KBM-7 (cell line): ENCODE measurements at places on chromosomes 6 and 20.
A peak's percentile ranks its signal among the peaks of the same experiment; 100 is the strongest.

DNA sequence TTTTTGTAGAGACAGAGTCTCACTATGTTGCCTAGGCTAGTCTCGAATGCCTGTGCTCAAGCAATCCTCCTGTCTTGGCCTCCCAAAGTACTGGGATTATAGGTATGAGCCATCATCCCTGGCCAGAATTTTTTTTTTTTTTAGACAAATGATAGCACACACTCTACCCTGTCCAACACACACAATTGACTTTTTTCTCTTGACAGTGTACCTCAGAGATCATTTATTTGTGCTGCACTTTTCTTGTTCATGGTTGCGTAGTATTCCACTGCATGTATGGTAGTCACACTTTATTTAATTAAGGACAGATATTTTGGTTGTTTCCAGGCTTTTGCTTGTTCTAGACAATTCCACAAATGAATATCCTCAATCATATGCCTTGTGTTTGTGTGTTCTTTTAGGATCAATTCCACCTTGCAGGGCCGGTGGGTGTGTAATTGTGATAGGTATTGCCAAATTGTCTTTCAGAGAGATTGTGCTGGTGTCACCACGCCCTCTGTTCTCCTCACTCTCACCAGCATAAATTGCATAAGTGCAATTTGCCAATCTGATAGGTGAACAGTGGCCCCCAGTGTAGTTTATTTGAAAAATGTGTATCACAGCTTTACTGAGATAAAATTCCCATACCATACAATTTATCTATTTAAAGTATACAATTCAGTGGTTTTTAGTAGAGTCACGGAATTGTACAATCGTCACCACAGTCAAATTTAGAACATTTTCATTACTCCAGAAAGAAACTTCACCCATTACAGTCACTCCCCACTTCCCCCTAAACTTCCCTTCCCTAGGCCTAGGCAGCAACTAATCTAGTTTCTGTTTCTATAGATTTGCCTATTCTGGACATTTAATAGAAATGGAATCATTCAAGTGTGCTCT is 20.1 kb downstream of the SRC start:
- DNase-seq = peak; percentile 57

DNA sequence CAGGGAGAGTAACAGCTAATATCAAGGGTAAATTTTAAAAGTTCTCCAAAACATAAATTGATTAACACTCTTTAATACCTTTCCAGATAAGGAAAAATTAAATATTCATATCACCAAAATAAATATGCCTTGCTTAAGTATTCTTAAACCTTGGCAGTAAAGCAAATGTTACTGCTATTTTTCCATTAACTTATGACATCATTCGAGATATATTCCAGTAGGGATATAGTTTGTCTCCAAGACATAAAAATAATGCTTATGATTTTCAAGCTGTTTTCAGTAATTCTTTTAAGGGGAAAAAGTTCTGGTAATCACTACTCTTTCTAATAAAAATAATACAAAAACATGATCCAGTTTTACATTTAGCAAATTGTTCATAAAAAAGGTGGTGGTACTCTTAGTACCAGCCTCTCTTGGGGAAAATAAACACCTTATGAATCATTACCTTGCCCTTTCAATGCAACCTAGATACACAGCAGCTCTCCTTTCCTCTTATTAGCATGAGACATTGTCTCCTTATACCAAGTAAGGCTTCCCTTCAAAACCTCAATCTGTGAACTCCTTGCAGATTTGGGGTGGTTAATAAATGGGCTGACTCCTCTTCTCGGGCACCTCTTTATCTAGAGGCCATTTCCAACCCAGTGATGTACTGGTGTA is 31.5 kb upstream of the LTV1 start:
- no peak for DNase-seq

- DNase-seq = no peak
These were observed 171.4 kb upstream of the ZNF337 start for GRCh38 chr20:25867776-25868649.

DNA sequence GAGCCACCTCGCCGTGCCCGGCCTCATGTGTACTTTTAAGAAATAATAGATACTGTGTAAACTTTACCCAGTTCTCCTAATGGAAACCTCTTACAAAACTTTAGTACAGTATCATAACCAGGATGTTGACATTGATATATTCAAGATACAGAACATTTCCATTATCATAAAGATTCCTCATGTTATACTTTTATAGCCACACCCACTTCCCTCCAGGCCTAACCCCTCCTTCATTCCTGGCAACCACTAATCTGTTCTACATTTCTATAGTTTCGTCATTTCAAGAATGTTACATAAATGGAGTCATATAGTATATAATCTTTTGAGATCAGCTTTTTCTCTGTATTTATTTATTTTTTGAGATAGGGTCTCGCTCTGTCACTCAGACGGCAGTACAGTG is 52.6 kb upstream of the SALL4 start:
- DNase-seq = no peak

GRCh38 chr20:51379601-51380341 is 162.7 kb downstream of the NFATC2 start:
- no peak for DNase-seq

GRCh38 chr6:142823256-142823902 is 121.6 kb downstream of the HIVEP2 start:
- DNase-seq = no peak

GRCh38 chr20:8365634-8366033 is 233.6 kb downstream of the PLCB1 start:
- no peak for DNase-seq

DNA sequence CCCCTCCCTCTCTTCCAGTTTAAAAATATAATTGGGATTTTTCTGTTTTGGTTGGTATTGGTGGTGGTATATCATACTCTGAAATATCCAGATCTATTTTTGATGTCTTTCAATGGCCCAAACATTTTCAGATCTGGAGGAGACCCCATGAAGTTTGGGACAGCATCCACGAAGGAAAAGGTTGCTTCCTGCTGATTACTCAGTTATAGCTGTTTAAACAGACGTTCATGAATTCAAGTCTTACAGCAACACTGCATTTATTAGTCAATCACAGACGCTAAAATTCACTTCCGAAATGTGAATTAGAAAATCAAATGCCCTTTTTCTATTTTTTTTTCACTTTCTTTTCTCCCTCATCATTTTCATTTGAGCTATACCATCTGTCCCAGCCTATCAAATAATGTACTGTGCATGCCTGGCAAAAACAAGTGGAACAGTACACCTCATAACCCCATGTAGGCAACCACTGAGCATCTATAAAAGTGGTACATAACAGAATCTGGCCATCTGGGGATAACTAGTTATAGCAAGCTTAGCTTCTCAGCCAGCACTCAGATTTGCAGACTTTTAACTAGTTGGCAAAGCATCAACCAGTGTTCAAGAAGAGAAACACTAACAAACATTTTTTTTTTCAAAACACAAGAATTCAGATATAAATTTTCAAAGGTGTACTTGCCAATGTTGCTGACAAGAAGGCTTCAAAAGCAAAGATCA is 124.5 kb downstream of the HIVEP2 start:
- no peak for DNase-seq

- no peak for DNase-seq
These were observed 1.7 kb downstream of the COL11A2 start for GRCh38 chr6:33190504-33191107.

GRCh38 chr6:134429861-134430380 is 112.0 kb upstream of the SGK1 start:
- DNase-seq = no peak

DNA sequence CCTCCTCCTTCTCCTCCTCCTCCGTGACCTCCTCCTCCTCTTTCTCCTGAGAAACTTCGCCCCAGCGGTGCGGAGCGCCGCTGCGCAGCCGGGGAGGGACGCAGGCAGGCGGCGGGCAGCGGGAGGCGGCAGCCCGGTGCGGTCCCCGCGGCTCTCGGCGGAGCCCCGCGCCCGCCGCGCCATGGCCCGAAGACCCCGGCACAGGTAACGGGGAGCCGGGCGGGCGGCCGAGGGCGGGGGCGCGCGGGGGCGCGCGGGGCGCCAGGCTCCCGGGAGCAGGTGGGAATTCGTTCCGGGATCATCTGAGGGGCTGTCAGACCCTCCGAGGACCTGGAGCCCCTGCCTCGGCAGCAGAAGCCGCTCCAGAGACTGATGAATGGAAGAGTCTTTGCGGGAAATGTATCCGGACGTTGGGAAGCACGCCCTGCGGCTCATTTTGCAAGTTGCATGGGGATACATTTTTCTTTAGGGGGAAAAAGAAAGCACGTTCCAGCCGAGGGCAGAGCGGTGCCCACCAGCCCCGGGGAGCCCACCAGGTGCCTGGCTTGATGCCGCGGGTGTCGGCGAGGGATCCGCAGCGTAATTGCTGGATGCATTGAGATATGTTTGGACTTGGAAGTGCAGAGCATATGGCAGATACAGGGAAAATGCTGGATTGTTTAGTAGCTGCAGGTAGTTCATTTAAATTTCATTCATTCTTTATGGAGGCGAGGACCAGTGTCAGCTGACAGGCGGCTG is 394 bp downstream of the MYB start:
- DNase-seq = no peak

GRCh38 chr6:106186714-106187113 is 100.6 kb downstream of the PRDM1 start:
- DNase-seq = no peak

DNA sequence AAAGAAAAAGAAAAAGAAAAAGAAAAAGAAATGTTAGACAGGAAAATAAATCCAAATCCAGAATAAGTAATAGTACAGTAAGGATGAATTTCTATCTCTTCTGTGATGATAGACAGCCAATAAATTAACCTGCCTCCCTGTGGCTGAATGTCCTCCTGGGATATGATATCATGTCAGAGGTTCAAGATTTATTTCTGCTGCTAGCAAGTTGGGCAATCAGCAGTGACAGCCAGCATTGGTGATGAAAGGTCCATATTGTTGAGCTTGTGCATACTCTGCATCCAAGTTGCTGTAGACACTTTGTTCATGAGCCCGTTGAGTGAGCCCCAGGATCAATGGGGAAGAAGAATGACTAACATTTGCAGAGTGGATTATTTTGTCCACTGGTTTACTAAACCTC is 44.9 kb upstream of the CEP85L start:
- no peak for DNase-seq

DNA sequence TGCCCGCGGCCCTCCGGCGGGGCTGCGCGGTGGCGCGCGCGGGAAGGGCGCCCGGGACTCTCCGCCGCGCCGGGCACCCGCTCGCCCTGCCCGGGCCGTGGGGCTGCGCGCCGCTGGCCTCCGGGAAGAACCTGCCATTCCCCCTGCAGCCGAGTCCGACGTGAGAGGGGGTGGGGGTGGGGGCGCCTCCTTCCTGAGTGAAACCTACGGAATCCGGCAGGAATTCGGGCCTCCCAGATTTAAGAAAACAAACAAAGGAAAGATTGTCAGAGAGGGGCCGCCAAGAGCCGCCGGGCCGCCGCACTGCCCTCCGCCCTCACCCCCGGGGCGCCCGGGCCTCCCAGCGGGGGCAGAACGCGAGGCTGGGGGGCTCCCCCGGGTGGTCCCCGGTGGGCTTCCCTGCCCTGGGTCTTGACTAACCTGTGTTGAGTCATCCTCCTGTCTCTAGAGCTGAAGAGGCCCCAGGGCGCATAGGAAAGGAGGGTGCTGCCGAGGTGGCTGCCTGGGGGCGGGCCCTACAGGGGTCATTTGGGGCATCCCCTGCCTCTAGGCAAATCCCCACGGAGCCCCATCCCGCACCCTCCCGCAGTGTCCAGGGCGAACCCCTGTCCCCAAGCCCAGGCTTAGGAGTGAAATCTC is 42.2 kb upstream of the FOXP4 start:
- DNase-seq = no peak

DNA sequence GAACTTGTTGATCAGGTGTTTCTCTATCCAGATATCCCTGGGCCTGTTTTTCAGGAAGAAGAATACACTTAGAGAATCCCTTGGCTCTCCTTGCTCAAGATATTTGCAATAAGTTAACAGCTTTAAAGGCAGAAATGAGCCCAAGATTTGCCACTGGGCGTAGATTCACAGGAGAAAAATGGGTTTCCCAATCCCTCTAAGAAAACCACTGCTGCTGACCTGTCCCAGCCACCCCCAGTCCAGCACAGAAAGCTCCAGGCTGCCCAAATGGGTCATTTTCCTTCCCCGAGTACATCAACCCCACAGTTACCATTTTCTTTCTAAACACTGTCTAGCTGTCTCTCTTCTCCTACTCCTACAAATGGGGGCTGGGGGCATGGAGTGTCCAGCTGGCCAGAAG is 67.3 kb downstream of the ANKRD60 start:
- no peak for DNase-seq

DNA sequence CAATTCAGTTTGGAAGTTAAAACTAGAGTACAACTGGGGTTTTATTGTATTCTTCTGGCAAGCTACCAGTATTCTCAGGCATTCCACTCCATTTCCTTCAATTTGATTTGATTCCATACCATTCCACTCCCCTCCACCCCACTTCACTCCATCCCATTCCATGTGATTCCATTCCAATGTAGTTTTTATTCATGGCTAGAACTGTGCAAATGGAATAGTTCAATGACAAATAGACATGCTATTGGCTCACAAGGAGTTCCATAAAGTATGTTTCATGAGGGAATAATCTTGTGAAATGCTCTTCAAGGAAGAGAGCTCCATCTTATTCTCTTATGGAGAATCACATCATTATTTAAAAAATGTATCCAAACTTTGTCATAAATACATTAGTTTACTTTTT is 285.0 kb upstream of the BMP2 start:
- no peak for DNase-seq

- no peak for DNase-seq
These were observed 500.4 kb upstream of the CHD6 start for GRCh38 chr20:42118409-42119125.

GRCh38 chr20:1524004-1524403 is 32.8 kb upstream of the SIRPB2 start:
- peak; percentile 92 for DNase-seq

- no peak for DNase-seq
These were observed 44.3 kb downstream of the HDGFL1 start for GRCh38 chr6:22613695-22614094.

GRCh38 chr6:32460528-32460927 is 20.8 kb downstream of the HLA-DRA start:
- no peak for DNase-seq

GRCh38 chr6:134049176-134049575 is 3.2 kb downstream of the SLC2A12 start:
- no peak for DNase-seq

- DNase-seq = no peak
These were observed 93.0 kb upstream of the DOK5 start for GRCh38 chr20:54382419-54382818.

DNA sequence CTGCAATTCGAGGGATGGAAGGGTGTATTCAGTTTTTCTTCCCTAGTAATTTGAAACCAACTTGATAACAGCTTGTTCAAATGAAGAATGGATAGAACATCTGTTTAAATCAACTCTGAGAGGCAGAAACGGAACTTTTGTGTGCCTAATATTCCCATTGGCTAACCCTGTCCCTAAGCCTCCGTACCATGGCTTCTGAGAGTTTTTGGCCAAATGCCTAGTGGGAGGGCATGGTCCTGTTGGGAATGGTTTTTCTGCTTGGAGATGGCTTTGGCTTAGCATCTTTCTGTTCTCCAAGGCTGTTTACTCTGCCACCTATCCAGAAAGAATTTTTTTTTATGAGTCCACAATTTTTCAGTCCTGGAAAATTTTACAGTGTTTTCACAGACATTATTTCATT is 126.7 kb upstream of the MLIP start:
- no peak for DNase-seq
